ENCODE measurements at places on chromosomes 11 and 22.

DNA sequence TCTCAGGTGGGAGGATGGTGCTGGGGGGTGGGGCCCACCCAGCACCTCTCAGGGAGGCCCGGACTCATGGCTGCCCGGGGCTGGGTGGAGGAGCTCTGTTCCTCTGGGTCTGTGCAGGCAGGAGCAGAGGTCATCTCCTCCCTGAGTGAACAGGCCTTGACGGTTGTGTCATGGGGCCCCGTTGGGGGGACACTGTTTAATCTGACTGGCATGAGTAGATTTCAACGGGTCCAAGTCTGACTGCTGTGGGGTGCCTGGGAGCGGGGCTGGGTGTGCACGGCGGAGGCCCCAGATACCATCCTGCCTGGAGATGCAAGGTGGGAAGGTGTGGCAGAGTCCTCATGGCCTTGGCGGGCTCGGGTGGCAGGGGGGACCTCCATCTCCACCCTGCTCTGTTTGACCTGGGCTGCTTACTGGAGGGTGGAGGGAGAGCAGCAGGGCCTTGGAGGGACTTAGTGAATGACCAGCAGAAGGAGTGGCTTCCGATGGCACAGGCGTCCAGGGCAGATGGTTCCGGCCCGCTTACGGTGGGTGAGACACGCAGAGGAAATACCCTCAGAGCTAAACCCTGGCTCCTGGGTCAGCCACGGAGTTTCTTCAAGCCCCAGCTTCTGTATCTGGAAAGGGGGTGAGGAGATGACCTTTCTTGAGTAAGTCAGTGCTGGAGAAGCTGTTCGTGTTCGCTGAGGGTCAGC lies 48.7 kb downstream of the SMIM38 start:
- no peak for DNase-seq

GRCh38 chr11:102868339-102868738 lies 6.4 kb downstream of the MMP12 start:
- DNase-seq = no peak

DNA sequence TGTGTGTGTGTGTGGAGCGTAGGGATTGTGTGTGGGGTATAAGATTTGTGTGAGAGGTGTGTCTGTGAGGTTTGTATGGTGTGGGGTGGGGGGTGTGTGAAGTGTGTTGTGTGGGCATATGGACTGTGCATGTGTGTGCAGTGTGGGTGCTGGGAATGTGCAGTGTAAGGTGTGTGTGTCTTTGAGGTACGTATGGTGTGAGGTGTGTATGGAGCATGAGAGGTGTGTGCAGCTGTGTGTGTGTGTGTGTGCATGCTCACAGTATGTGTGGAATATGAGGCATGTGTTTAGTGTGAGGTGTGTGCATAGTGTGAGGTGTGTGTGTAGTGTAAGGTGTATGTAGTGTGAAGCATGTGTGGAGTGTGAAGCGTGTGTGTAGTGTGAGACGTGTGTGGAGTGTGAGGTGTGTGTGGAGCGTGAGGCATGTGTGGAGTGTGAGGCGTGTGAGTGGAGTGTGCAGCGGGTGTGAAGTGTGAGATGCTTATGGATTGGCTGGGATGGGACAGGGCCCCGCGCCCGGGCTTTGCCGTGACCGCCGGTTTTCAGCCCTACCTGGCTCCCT lies 1.7 kb upstream of the TMPRSS6 start:
- no peak for DNase-seq

DNA sequence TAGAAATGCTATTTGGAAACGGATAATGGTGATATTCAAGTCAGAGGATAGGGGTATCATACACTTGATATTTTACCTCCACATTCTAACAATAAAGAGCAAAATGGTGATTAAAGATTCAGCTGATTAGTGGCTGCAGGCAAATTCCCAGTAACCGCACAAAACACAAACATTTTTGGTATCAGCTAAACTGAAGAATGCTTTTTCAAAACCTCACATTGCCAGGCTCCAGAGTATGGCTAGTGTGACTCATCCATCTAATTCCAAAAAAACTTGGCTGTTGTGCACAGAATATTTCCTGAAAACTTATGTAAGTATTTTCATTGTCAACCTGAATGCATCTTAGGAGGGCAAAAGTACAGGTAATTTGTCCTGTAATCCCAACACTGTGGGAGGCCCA lies 10.9 kb downstream of the SRPRA start:
- no peak for DNase-seq

DNA sequence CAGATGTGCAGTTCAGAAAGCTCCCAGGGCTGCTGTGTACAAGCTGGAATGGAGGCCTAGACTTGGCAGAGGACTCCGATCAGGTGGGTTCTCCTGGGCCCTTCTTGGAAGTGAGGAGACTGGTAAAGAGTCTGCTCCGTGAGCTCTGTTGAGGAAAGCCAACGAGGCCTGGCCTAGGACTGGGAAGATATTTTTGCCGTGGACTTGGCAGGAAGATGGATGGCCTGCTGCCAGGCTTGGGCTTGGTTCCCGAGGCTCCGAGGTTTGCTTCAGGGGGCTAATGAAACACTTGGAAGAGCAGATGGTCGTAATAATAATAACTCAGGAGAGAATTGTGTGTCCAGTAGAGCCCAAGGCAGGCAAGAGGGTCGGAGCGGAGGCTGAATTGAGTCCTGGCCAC lies 3.9 kb downstream of the GALR3 start:
- peak; percentile 19 for DNase-seq

DNA sequence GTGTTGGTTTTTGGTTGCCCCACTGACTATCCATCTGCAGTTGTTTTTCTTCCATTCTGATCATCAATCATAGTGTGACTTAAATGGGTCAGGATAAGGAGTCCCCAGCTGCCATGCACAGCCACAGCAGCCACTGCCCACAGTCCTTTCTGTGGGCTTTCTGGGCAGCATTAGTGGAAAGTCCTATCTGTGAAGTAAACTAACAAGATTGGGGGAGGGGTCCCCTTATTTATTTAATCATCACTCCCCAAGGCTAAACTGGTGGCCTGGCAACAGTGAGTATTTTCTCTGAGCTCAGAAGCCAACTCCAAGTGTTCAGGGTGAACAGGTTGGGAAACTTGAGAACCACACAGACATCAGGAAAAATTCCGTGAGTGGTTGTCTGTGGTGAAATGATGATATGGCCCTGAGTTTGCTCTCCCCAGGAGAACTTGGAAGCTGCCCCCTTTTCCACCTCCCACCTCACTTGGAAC lies 145.0 kb downstream of the CCDC34 start:
- DNase-seq = no peak

DNA sequence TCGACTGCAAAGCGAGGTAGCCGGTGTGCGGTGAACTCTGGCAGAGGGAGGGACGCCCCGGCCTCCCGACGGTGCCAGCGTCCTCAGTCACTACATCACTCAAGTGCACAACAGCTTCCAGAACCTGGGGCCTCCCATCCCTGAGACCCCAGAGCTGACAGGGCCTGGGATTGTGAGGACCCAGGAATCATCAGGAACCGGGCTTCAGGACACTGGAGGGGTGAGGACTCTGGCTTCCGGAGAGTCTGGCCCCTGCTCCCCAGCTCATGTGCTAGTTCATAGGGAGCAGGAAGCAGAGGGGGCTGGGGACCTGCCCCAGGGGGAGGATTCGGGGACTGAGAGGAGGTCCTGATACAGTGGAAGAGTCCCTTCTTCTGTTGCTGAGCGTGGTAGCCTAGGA lies 4.6 kb downstream of the ART5 start:
- no peak for DNase-seq

DNA sequence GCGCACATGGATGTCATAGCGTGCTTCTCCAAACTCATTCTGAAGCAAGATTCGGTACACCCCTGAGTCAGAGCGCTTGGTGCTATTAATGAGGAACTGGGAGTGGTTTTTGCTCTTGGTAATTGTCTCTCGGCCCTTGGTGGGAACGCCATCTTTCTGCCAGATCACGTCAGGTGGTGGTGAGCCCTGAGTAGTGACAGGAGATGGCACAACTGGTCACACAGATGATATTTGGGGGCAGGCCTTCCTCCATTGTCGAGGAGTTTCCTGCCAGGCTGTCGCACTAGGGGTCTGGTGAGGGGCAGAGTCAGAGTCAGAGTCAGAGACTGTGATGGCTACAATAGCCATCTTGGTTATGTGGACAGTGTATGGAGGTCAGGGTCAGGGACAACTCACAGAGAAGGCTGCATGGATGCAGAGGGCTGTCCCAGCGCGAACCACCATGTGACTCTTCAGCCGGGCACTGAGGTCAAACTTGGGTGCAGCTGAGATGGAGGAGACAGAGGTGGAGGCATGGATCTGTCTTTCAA lies 9.3 kb downstream of the TMEM86A start:
- no peak for DNase-seq

- DNase-seq = no peak
Measured at GRCh38 chr22:40216041-40216756, 38.5 kb downstream of the TNRC6B start.

DNA sequence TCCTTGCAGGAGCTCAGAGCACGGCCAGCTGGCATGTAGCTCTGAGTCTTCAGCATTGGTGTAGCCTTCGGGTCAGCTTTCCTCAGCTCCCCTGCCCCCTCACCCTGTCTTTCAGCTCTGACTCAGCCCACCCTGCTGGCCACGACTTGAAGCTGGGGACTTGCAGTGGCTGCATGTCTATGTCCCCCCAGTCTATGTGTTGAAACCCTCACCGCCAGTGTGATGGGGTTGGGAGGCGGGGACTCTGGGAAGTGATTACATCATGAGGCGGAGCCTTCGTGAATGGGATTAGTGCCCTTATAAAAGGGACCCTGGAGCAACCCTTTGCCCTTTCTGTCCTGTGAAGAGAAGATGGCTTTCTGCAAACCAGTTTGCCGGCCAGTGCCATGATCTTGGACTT lies 111.1 kb downstream of the CTTN start:
- no peak for DNase-seq

GRCh38 chr11:133947321-133947756 lies 9.4 kb downstream of the IGSF9B start:
- DNase-seq = no peak

DNA sequence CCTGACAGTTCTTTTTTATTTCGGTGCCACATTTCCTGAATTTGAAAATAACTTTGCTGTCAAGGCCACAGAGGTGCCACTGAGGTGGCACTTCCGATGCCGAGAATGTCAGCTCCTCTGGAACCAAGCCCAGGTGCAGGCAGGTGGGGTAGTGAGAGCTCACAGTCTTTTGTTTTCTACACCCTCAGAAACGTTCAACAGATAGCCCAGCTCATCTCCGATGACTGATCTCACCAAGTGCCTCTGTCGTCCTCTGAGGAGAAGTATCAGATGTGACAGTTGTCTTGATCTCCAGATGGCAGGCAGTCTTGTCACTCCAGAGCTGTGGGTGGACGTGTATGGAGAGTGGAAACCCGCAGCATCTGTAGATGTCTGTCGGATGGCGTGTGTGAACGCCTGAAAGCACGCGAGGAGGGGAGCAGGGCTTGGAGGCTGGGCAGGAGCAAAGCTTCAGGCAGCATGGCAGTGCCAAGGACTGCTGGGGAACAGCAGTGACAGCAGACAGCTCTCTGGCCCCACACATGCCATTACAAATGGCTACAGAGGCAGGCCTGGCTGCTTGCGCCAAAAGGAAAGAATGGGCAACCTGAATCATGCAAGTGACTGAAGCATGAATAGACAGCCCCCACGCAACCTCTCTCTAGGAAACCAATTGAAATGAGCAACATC lies 877.0 kb downstream of the OPCML start:
- DNase-seq = no peak

GRCh38 chr11:98772893-98773292 lies 247.9 kb upstream of the CNTN5 start:
- DNase-seq = no peak

- DNase-seq = no peak
Measured at GRCh38 chr22:30143265-30143664, 63.0 kb downstream of the HORMAD2 start.

- no peak for DNase-seq
Measured at GRCh38 chr11:73195191-73196007, 22.7 kb upstream of the P2RY2 start.

GRCh38 chr11:120061761-120062560 lies 76.0 kb downstream of the TRIM29 start:
- DNase-seq = no peak

DNA sequence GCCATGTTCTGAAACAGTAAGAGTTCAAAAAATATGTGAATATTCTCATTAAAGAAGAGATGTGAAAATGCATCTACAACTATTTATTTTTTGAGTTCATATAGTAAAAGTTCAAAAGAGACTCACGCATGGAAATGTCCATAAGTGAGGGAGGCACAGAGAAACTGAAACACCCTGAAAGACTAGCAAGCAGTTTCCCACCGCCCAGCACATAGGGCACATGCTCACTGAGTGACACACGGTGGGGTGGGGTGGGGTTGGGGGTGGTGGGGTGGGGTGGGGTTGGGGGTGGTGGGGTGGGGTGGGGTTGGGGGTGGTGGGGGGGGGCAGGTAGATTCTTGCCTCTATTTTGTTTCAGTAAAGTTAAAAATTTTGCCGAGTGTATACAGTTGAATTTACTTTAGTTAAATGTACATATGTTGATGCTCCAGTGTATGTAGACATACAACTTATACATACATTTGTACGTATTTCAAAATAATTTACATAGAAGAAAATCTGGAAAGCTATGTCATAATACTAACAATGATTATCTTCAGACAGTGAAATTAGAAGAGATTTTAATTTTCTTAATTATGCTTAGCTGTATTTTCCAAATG lies 6.3 kb downstream of the CCDC34 start:
- DNase-seq = no peak

GRCh38 chr11:129275828-129276227 lies 83.7 kb upstream of the ARHGAP32 start:
- DNase-seq = no peak

DNA sequence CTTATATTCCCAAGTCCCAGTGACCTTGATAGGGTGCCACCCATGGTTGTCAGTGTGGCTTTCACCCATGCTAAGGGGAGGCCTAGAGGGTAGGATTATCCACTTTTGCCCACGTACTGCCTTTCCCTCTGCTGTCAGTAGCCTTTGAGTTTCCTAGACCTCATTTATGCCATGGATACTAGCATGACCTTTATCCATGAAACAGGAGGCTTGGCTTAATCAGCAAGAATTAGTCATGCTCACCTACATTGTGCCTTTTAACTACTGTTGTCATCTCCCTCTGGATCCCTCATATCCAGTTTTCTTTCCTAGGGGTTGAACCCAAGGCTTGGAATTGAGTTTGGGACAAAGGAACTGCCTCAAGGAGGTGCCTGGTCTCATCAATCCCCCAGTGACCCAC lies 716.7 kb downstream of the NTM start:
- no peak for DNase-seq

GRCh38 chr22:46595545-46595944 lies 24.6 kb upstream of the GRAMD4 start:
- no peak for DNase-seq

DNA sequence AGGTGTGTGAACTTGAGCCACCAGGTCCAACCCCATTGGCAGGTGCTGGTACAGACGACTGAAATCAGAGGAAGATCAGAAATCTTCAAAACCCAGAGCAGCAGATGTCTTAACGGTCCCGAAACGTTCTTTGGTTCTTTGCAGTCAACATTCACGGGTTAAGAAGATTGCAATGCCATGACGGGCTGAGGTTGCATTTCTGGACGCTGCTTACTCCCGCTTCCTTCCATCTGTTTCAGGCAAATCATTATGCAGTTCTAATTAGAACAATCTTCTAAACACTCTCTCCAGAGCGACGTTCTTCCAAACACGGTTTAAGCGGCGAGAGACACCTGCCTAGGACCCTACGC lies 492 bp upstream of the LUZP2 start:
- DNase-seq = no peak

GRCh38 chr11:88208745-88209144 lies 33.5 kb upstream of the RAB38 start:
- no peak for DNase-seq

All from nucleus accumbens (tissue), 56 donors.